NAMALWA (cell line): ENCODE measurements at places on chromosomes 11 and 22.

DNA sequence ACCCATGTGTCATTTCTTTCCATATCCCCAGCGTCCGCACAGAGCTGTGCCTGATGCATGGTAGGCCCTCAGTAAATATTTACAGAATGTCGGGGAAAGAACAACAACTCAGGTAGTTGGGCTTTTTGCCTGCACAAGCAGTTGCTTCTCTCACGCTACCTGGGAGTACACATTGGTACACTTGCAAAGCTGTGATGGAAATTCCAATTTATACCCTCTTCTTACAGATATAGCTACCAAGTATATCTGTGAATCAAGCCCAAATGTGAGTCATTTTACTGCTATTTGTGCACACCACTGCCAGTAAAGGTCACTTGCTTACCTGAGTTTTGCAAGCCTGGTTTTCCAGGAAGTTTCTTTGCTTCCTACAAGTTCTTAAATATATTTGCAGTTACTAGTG, 333.0 kb upstream of the NARS2 start:
- DNase-seq, result no peak

DNA sequence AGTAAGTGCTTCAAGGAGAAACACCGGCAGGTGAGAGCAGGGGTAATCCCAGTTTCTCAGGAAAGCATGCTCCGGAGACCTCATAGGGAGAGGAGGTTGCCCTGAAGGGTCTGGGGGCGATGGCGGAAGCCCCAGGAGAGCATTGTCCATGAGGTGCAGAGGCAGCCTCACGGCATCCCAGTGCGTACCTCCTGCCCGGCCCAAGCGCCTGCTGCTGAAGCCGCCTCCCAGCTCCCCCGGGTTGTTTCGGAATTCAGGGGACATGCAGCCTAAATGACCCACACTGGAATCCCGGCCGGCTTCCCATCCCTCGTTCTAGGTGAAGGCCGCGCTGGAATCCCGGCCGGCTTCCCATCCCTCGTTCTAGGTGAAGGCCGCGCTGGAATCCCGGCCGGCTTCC, 2.7 kb downstream of the ZBED4 start:
- DNase-seq, result no peak

GRCh38 chr22:26550498-26551033, 38.3 kb upstream of the TFIP11 start:
- DNase-seq, result no peak

DNA sequence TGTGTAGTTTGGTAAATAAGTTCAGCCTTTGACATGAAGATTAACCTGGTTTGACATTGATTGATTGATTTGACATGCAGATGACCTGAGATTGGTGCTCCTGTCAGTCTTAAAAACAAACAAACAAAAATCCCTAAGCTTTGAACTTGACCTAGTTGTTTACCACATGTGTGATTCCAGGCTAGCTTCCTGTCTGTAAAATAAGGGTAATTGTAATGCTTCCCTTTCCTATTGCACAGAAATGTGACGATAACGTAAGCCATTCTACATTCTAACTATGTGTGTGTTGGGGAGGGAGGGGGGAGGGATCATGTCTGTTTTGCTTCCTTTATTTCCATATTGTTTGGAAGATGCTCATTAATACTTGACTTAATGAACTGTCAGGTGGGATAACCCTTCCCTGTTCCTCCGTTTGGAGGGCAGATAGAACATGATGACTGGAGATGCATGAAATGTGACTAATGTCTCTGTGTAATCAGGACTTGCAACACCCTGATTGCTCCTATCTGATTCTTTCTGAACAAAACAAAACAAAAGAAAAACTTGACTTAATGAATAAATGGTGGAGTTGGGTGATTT, 106.1 kb upstream of the CLMP start:
- no peak for DNase-seq
